ENCODE measurements at places on chromosomes 4 and X.

DNA sequence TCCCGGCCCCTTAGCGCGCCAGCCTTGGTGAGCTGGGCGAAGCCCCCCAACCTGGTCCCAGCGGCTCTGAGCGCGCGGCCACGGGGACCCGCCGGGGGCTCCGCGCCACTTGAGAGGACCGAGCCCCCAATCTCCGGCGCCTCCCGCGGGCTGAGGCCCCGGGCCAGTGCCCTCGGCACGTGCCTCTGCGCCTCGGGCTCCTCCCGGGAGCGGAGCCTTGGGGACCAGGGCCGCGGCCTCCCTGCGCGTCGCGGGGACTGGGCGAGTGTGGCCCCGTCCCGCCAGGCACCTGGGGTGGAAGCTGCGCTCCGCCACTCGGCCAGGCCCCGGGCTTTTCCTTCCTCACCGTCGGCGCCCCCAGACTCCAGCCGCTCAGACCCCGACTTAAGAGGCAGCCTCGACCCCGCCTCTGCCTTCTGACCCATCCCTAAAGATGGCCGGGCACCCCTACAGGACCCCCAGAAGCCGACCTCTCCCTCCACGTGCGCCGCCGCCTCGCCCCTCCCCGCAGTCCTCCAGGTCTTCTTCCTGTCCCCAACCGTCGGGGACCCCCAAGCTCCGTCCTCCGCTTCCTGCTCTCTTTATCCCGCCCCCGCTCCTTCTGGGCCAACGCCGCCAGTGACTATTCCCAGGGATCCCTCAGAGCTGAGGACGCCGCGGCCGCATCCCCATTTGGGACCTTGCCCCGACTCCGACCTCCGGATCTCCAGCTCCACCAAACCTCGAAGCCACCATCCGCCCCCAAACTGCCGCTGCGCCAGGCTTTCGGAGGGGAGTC is 752 bp downstream of the ERAS start:
- no peak for DNase-seq

DNA sequence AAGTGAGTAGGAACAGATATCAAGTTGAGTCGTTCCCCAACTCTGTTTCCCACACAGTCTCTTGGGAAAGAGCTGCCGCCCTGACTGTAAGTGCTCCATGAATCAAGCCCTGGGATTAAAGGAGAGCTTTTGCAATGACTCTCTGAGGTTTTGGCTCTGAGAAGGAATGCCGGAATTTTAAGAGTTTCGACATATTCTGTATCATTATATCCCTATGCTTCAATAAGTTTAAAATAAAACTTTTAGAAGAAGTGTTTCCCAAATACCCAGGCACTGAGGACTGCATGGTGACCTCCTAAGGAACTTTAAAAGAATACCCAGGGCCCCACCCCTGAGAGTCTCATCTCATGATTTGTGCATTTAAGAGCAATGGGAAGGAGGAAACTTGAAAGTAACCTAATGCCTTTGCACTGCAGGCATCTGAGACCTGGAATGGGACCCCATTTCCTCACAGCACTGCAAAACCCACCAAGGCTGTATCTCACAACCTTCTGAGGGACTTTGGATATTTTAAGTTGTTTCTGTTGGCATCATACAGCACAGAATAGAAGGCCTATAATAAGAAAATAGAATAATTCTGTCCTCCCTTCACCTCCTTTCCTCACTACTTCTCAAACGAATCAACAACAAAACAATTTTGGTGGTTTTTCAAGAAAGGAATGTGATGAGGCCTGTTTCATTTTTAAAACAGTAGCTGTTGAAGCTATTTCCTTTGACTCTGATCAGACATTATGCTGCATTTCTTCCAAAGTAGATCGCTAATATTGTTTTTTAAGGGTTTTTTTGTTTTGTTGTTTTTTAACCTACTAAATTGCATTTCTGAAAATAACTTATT is 121.2 kb downstream of the GASK1B start:
- DNase-seq: no peak

DNA sequence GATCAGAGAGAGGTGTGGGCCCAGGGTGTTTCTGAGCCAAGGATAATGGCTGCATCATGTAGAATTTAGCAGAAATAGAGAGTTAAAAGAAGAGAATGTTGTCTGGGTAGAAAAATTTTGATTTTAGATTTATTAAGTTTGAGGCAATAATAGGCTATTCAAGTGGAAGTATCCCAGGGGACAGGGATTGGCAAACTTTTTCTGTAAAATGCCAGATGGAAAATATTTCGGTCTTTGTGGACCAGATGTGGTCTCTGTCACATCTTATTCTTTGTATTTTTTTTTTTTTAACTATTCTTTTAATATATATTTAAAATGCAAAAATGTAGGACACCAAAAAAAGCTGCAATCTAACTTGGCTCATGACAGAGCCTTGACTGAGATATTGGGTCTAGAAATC is 33.1 kb downstream of the IL15 start:
- no peak for DNase-seq

DNA sequence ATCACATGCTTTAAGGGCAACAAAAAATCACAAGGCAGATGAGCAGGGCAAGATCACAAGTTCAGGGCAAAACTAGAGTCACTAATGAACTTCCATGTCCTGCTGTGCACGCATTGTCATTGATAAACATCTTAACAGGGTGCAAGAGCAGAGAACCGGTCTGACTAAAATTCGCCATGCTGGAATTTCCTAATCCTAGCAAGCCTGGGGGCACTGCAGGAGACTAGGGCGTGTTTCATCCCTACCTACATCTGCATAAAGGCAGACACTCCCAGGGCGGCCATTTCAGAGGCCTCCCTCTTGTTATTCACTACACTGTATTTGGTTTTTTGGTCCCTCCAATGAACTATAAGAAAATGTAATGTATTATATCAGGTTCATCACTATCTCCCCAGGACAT is 203.6 kb downstream of the ARHGEF9 start:
- DNase-seq: no peak

- no peak for DNase-seq
These were observed 158.4 kb downstream of the PDHA2 start for GRCh38 chr4:95998311-95998710.

DNA sequence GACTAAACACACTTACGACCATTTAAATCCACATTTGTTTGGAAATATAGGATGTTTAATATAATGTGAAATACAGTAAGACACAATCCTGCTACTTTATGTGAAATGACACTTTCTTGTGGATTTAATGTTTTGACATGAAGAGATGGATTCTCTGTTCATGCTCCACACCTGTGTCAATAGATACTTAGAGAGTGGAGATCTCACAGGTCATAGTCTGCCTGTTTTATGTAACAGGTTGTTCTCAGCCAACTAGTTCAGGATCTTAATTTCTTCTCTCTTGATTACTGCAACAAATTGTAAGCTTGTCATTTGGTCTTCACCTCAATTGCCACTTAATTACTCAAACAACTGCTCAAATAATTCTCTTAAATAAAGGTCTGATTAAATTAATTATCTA is 1621.2 kb downstream of the PCDH7 start:
- DNase-seq: no peak

DNA sequence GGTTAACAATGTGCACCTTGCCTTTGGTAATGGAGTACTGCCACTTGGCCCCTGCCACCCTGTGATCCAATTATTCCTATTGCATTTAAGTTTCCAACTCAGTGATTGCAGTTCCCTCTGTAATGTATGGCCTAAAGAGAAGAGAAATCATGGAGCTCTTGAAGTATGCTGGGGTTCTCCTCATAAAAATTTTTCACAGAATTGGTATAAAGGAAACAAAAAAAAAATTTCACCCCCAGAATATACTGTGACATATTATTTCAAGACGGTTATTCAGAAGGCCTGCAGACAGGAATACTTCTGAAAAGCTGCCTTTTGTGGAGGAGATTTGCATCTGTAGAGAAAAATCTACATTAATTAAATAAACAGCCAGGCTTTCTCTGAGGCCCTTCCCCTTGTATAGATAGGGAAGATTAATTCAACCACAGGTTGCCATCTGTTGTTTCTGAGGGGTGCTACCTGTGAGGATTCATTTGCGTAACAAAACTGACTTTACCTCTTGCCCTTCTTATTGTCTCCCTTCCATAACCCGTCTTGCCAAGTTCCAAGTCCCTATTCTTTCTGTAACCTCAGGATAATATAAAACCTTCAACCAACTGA is 94.8 kb upstream of the LANCL3 start:
- DNase-seq: no peak

DNA sequence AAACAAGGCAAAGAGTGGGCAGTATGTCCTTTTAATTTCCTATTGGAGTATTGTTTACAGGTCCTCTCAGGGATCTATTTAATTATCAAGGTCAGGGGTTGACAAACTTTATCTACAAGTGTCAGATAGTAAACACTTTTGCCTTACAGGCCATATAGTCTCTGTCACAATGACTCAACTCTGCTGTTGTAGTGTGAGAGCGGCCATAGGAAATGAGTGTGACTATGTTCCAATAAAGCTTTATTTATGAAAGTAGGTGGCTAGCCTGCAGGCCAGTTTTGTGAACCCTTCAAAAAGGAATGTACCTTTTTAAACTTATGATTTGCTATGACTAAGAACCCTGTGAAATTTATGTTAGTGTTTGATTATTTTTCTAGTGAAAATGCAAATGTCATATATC is 156.1 kb downstream of the GPAT3 start:
- DNase-seq: no peak

DNA sequence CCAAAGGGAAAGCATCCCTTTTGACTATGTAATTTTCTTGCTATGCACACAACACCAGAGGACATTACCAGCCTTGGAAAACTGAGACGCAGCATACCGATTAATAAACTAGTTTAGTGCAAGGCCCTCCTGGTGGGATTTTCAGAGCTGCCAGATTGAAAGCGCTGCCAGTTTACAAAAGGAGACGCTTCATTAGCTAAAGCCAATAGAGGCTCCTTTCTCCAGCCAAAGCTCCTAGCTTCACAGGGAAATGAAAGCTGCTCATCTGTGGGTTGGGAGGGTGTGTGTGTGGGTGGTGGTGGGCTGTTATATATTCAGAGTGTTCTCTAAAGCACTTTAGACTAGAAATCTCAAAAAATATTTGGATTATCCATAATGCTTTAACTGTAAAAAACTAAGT is 32.4 kb downstream of the SPANXN4 start:
- no peak for DNase-seq

DNA sequence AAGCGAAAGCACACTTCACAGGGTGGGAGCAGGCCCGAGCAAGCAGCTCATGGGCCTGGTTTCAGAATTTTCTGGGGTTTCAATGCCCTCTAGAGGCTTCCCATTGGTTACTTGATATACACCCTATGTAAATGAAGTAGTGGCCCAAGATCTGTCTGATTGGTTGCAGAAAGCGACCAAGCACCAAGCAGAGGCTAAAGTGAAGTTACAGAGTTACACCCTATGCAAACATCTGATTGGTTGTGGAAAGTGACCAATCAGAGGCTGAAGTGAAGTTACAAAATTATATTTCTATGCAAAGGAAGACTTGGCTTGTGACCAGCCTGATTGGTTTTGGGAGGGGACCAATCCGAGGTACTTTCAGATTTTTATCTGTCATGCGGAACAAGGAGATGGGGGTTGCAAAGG is 8.2 kb downstream of the FHIP1A start:
- no peak for DNase-seq

DNA sequence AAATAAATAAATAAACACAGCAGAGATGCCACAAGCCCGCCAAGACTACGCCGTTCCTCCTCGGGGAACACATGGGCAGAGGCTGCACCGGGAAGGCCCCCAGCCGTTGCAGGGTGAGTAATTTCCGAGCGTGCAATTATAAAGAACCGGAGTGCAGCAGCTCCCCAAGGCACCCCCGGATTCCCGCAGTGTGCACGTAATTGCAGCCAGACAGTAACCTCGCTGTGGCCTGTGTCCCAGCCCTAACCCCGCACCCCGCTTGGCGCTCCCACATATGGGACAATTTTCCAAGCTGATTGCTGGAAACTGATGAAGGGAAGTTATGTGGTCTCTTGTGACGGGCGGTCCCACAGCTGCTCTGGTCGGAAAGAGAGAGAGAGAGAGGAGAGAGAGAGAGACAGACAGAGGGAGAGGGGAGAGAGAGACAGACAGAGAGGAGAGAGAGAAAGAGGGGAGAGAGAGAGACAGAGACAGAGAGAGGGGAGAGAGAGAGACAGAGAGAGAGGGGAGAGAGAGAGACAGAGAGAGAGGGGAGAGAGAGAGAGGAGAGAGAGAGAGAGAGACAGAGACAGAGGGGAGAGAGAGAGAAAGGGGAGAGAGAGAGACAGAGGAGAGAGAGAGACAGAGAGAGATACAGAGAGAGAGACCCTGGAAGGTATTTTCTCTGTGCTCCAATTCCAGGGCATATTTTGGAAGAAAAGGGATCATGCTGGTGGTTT is 275.4 kb downstream of the SHOX start:
- DNase-seq: no peak

DNA sequence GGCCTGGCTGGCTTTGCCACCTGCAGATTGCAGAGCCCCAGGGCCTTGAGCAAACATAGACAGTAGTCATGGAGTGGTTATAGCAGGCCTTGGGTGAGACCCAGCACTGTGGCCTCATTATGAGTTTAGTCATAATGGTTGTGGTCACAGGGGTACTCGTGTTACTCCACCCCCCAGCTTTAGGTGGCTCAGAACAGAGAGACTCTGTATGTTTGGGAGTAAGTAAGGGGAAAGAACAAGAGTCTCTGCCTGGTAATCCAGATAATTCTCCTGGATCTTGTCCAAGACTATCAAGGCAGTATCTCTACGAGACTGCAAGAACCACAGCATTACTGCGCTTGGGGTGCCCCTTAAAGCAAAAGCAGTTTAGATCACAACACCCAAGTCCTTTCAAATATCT is 62.3 kb upstream of the SCRG1 start:
- DNase-seq: no peak

GRCh38 chr4:11546391-11547175 is 117.9 kb upstream of the HS3ST1 start:
- DNase-seq: no peak

- no peak for DNase-seq
These were observed 168.8 kb downstream of the RCHY1 start for GRCh38 chr4:75345423-75345822.

GRCh38 chrX:33134164-33134563 is 77.2 kb downstream of the DMD start:
- no peak for DNase-seq

DNA sequence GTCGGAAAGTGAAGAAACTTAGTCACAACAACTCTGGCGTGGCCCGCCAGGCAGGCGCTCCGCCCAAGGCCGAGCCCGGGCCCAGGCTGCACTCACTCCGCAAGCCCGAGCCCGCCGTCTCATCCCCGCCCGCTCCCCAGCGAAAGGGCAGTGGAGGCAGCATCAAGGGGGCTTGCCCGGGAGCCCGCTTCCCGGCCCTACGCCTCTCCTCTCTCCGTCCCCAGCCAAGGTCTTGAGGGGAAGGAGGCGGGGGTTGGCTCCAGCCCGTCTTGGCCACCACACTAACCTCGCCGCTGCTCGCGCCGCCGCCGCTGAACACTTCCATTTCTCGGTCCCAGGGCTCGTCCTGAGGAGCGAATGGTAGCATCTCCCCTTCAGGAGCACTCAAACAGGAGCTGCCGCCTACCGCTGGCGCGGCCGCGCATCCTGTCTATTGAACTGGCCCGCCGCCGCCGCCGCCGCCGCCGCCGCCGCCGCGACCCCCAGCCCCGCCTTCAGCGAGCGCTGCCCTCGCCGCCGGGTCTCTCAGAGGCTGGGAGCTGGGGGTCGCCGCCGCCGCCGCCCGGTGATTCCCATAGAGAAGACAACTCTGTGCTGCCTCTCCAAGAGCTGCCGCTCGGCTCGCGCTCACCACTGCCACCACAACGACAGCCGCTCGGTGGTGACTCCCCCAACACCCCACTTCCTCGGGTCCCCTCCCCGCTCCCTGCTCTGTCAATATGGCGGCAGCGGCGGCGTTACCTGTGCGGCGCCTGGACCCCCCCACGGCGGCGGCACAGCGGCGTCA is at the start of gene RPS6KA6:
Gene RPS6KA6, minus strand, starts transcription at position 667 of the 787 bp plus-strand sequence. Its CDS starts 300 bp downstream, at position 367.
- DNase-seq: no peak

Measured in hematopoietic multipotent progenitor cell (in vitro differentiated cells).